CD4-positive, alpha-beta T cell treated with Interferon alpha-2 for 1 hour (primary cell): ENCODE measurements at places on chromosomes 11 and 22.

GRCh38 chr22:19959043-19959586, 17.5 kb upstream of the TXNRD2 start:
- no peak for DNase-seq

GRCh38 chr11:108926841-108927577, 262.1 kb downstream of the DDX10 start:
- DNase-seq = no peak

- DNase-seq = no peak
These were observed 22.6 kb downstream of the ACO2 start for GRCh38 chr22:41491374-41492100.

DNA sequence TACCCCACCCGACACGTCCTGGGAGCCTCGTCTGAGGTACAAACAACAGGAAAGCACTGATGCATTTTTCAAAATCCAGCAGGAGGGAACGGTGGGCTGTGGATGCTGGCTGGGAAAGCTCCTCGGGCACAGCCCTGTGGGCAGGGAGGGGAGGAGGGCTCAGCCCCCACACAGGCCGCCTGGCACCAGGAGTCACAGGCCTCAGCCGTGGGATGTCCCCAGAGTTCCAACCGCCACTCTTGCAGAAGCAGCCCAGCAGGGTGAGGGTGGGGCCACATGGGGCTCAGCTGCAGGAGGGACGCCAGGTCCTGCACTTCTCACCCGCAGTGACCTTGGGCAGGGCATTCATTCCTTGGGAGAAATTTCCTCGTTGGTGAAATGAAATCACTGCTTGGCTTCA, 274.6 kb downstream of the BRD1 start:
- no peak for DNase-seq

DNA sequence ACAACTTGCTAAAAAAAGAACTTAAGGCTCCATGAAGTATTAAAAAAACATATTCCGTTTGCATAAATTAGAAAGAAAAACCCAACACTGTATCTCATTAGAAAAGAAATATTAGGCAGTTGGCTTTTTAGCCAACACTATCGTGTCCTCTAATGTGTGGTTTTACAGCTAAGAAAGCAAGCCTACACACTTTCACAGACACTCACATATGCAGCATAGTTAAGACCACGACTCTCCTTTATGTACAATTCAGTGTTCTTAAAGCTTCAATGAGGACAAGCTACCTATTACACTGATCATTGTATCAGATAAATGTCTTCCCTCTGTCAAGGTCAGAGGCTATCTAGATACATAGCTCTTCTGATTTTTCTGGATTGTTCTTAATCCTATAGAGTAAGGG, 80.1 kb downstream of the PICALM start:
- DNase-seq = no peak
